ENCODE measurements at places on chromosomes 2 and 18.

GRCh38 chr2:200987137-200987536, 23.7 kb upstream of the ORC2 start:
- no peak for DNase-seq

- DNase-seq: no peak
Observed at GRCh38 chr18:46772357-46772756, 15.5 kb upstream of the ST8SIA5 start.

- DNase-seq: no peak
Observed at GRCh38 chr18:79755496-79756142, 42.1 kb upstream of the KCNG2 start.

DNA sequence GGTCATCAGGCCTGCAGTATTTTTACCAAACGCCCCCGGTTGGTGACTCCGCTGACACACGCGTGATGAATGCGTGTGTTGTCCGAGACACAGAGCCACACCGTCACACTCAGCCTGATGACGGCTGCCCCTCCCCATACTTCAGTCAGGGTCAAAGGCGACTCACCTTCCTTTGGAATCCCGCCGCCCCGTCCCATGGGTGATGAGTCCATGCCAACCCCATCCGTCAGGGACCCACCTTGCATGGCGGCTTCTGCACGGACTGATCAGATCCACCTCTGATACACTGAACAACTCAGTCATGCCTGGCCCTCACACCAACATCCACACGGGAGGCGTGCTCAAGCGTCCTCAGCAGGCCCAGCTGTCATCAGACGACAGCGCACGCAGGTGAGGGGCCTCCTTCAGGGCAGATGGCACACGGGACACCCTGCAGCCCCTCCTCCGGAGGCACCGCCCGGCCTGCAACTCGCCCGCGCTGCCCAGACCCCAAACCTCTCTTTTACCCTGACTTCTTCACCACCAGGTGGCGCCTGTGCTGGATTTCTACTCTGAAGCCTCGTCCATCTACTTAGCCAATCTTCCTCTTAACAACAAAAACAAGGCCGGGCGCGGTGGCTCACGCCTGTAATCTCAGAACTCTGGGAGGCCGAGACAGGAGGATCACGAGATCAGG, 89.2 kb downstream of the ZNF516 start:
- no peak for DNase-seq

DNA sequence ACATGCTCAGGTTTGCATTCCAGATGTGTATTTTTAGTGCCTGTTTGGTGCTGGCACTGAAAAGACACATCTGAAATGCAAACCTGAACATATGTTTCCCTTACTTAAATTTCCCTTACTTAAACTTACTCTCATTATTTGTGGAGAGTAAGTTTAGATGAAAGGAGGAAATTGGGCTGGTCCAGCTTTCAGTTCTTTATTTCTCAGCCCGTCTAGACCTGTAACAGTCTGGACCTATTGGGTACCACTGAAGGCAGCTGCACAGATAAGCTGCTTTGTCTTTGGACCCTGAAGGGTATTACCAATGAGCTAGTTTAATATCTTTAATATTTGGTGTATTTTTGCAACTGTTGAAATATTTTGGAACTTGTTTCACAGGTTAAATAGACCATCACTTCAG, 17.0 kb upstream of the DSG3 start:
- DNase-seq: no peak

Data from activated CD8-positive, alpha-beta memory T cell treated with anti-CD3 and anti-CD28 coated beads for 1 hour (primary cell).